ENCODE measurements at places on chromosomes 7 and 10. TPM values are rescaled to one million over a fixed set of nuclear protein-coding genes. Genes with fewer than 3 reads are reported as not detected.
A peak's percentile ranks its signal among the peaks of the same experiment; 100 is the strongest.

Gene PALD1
- 276 TPM for total RNA-seq

- DNase-seq = no peak
Observed at GRCh38 chr10:100873146-100873826, 39.5 kb upstream of the SLF2 start.

- no peak for DNase-seq
Observed at GRCh38 chr10:43888586-43888985, 239.9 kb upstream of the ZNF32 start.

Gene MMP21
- total RNA-seq = 0.34 TPM

GRCh38 chr7:134945691-134946090 is 40.6 kb upstream of the AGBL3 start:
- DNase-seq = no peak

Gene LEP
- total RNA-seq = not detected

DNA sequence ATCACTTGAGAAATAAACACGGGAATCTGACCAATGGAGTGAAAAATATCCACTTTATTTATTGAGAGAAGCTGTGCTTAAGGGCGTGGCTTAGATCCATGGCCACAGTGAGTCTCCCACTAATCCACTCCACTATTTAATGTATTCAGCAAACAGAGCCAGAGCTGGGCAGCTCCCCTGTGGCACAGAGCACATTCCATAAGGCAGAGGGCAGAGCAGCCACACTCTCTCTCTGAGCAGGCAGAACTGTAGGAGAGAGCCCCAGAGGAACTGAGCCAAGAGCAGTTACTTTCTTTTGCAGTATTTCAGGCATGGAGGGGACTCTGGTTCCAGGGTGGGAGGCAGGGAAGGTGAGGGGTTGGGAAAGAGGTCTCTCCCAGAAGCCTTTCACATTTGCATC is 106.0 kb downstream of the GALNT17 start:
- DNase-seq = no peak

- DNase-seq = no peak
Observed at GRCh38 chr7:2892549-2892948, 48.4 kb upstream of the GNA12 start.

Gene PDE1C
- total RNA-seq = 1.2 TPM

DNA sequence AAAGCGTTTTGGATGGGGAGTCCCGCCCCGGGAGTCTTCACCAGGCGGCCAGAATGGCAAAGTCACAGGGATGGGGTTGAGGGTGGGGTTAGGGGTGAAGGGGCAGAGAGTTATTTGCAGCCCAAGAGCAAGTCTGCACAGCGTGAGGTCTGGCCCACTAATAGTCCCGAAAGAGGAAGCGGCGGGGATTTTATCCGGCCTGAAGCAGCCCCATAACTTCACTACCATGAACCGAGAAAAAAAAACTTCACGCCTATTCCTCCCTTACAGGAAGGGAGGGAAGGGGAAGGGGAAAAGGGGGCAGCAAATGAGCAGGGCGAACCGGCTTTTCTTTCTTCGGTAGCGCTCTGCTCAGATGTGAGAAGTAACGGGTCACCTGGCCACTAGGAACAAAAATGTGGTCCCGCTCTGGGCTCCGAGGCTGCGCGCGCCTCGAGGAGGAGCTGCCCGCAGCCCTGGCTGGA is 712 bp downstream of the ITPRIP start:
- peak; percentile 53 for DNase-seq

GRCh38 chr7:88669913-88670312 is 89.6 kb upstream of the ZNF804B start:
- peak; percentile 53 for DNase-seq

Gene MSS51
- total RNA-seq = 1.5 TPM

DNA sequence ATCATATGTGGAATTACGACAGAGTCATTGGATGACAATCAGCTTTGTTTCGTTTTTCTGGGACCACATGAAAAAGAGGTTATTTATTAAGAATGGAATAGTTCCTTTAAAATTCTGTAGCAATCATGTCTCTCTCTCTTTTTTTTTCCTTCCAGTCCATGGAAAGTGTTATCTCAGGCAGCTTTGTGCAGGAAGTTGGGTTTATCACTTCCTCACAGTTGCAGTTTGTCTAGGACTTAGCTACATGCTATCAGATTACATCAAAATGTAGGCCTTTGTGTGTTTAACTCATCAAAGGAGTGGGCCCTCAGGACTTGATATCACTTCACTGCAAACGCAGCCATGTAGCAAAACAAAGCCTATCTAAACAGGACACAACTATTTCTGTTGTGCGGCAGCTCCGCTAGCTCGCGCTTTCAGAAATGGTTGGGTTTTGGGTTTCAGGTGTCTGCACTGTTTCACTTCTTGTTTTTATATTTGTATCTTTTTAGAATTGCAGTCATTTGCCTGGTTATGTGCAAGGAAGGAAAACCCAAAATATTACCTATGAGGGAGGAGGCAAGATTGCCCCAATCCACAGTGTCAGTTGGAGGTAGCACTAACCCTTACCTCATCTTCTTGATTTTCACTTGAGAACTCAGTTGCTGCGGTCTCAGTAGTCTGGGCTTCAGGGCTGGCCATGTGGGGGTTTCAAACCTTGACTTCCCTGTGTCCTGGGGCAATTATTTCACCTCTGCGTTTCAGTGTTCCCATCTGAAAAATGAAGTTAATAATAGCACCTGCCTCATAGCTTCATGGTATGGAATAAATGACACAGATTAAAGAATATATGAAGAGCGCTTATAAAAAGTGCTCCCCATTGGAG is 66.7 kb downstream of the HHEX start:
- DNase-seq = peak; percentile 96

Gene RASA4B
- total RNA-seq = 10.1 TPM

- no peak for DNase-seq
Observed at GRCh38 chr10:53003094-53003493, 230.5 kb upstream of the MBL2 start.

Gene SPDYE5
- total RNA-seq = not detected

Gene CFAP46
- total RNA-seq = 0.85 TPM

Gene BEND7
- 14.2 TPM for total RNA-seq

- no peak for DNase-seq
Observed at GRCh38 chr7:8480527-8480926, 47.1 kb downstream of the NXPH1 start.

Gene ADAM8
- total RNA-seq = 0.68 TPM

GRCh38 chr7:107090457-107090856 is 46.0 kb downstream of the PRKAR2B start:
- DNase-seq = peak; percentile 34

Gene BBS9
- 15.4 TPM for total RNA-seq

Measured in dermis blood vessel endothelial cell (primary cell).